Activated naive CD4-positive, alpha-beta T cell treated with anti-CD3 and anti-CD28 coated beads, Interleukin-2, amount 10 ng/mL, durations not matched to agents 5 hours and 36 hours (primary cell): ENCODE measurements at places on chromosomes 11 and 22. TPM values are rescaled to one million over a fixed set of nuclear protein-coding genes. Genes with fewer than 3 reads are reported as not detected.

Gene AGBL2
- 6.5 TPM for total RNA-seq

Gene GAL3ST1
- total RNA-seq, result not detected

Gene TYR
- not detected for total RNA-seq

Gene VPREB1
- total RNA-seq, result not detected

Gene MRGPRE
- not detected for total RNA-seq

Gene HBG1
- not detected for total RNA-seq

Gene NTM
- total RNA-seq, result not detected

Gene NPTXR
- total RNA-seq, result 1.4 TPM

Gene OR51B5
- not detected for total RNA-seq

Gene RAB39A
- not detected for total RNA-seq

Gene FAM181B
- 0.10 TPM for total RNA-seq

Gene LINC01488
- not detected for total RNA-seq

Gene OR6A2
- total RNA-seq, result not detected

Gene CHST1
- total RNA-seq, result not detected

Gene SLC6A5
- not detected for total RNA-seq

Gene SGSM1
- total RNA-seq, result 0.12 TPM

Gene THY1
- total RNA-seq, result not detected

Gene KRTAP5-2
- not detected for total RNA-seq

Gene SULT4A1
- not detected for total RNA-seq

Gene CLDN5
- 4.8 TPM for total RNA-seq

Gene C22orf42
- not detected for total RNA-seq

Gene CDON
- total RNA-seq, result 3.4 TPM

Gene RAC2
- total RNA-seq, result 967 TPM

Gene LRRC4C
- not detected for total RNA-seq

Gene CCDC116
- 0.78 TPM for total RNA-seq

Gene BACE1
- 0.72 TPM for total RNA-seq

Gene SCGB1C1
- not detected for total RNA-seq

Gene APBB1
- total RNA-seq, result 63.5 TPM

Gene SPDYC
- not detected for total RNA-seq

Gene ADAMTS8
- not detected for total RNA-seq

Gene GRAP2
- total RNA-seq, result 120 TPM

Gene CNGA4
- not detected for total RNA-seq

Gene UQCR10
- total RNA-seq, result 78.0 TPM

Gene SLC5A1
- total RNA-seq, result not detected

Gene RAB30
- total RNA-seq, result 12.6 TPM
